ENCODE measurements at places on chromosomes 16 and 17.

- DNase-seq, result no peak
Measured at GRCh38 chr16:29994600-29995323, 655 bp downstream of the HIRIP3 start.

DNA sequence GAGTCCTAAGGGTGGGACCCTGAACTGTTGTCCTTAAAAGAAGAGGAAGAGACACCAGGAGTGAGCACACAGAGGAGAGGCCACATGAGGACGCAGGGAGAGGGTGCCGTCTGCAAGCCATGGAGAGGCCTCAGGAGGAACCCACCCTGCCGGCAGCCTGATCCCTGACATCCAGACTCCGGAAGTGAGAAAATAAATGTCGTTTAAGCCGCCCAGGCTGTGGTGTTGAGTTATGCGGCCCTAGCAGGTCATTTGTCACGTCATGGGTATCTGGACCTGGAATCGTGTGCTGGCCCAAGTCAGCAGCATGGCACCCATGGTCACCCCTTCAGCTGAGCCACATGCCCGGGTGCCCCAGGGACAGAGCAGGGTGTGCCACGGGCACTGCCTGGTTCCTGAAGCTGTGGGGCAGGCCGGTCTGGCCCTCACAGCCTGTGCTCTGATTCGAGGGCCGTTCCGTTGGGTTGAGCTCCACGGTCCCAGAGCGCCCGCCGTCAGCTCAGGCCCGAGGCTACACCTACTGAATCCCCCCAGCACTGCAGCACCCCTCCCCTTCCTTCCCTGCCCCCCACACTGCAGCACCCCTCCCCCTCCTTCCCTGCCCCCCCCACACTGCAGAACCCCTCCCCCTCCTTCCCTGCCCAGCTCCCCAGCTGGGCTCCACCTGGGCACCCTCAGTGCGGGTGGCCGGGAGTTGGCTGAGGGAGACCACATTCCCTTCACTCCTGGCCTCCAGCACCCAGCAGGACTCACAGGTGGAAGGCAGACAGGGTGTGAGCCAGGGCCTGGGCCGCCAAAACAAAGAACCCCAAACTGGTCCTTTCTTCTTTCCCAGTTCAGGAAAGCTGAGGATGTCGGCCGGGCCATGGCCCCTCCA, 2.7 kb upstream of the CCDC57 start:
- no peak for DNase-seq

DNA sequence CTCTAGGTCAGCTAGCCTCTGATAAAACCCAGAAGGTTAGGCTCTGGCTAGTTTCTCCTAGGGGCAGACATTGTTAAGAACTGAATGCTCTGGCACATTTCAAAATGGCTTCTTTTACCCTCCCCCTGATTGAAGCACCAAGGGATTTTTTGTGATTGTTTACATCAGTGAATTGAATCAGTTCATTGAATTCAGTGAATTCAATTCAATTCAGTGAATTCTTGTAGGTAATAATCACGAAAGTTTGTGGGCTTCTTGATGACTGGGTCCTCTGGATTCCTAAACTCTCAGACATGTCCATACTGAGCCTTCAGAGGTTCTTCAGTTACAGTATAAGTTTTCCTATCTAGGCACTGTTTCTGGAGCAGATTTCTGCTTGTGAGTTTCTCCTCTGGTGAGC, 135.2 kb upstream of the ELAC2 start:
- DNase-seq, result no peak

DNA sequence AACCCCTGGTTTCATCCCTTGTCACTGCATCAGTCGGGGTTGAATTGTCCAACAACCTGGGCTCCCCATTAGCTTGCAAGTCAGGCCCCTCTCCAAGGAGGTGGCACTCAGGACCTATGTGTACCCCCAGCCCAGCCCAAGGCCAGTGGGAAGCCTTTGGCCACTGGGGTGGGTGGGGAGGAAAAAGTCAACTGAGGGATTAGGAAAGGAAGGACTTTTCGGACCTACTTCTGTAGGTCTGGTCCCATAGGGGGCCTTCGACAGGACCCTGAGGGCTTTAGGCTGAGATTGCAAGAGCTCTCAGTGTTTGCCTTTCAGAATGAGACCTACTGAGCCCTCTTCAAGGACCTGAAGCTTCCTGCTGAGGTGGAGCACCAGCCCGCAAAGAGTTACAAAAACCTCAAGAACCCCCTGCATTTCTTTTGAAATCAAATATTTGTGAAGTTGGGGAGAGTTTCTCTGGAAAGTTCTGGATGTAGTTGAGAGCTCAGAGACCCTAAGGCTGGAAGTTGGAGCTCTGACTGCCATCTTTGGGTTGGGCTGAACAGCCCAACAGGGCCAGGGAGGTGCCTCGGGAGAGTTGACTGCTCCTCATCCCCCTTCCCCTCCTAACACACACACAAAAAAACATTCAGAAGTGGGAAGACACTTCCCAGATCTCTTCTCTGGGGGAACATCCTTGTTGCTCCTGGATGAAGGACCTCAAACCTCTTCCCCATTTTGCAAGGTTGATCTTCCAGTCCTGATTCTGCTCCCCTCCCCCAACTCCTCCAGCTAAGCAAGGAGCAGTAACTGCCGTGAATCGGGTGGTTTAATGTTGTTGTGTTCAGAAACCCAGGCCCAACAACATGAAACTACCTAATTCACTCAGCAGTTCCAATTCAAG, 5.8 kb upstream of the HOXB9 start:
- DNase-seq, result no peak

GRCh38 chr17:72838581-72838980, 253.9 kb downstream of the SLC39A11 start:
- DNase-seq, result no peak

DNA sequence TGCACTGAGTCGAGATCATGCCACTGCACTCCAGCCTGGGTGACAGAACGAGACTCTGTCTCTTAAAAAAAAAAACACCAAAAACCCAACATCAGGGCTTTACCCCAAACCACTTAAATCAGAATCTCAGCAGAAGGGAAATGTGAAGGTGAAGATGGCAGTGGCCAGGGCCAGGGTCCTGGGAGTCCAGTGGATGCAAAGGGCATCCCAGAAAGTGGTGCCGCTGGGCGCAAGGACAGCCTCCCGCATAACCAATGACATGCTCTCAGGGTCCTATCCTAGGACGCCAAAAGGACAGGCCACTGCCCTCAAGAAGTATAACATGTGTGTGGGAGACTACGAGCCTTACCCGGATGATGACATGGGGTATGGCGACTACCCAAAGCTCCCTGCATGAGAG, 7.9 kb downstream of the TUBD1 start:
- DNase-seq, result no peak

GRCh38 chr17:37710344-37710886, 34.4 kb downstream of the HNF1B start:
- DNase-seq, result peak; percentile 89

DNA sequence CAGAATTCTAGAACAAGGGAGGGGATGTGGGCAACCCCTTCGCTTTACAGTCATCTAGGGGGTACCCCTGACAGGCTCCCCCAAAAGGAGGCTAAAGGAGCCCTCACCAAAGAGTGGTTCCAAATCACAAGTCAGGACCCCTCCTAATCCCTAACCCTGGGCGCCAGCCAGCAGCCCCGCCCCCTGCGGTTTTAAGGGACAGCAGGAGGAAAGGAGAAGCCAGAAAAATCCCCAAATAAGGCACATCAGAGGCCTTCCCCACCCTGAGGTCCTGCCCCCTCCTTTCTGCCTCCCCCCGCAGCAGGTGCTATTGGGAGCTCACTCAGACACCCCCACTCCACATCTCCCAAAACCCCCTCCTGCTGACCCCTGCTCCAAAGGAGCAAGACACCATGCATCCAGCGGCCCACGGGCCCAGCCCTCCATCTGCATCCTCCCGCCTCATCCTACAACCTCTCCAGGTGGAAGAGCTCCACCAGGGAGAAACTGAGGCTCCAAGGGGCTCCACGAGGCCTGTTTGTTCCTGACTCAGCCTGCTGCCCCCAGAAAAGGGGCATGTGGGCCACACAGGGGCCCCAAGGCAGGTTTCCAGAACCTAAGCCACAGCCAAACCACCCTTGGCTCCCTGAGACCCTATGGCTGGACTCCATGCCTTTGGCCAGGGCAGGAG, 93.5 kb downstream of the GOSR1 start:
- DNase-seq, result no peak

- no peak for DNase-seq
Measured at GRCh38 chr16:22174642-22175041, 12.3 kb downstream of the SDR42E2 start.
